ENCODE measurements at places on chromosomes 11 and 22. TPM values are rescaled to one million over a fixed set of nuclear protein-coding genes. Genes with fewer than 3 reads are reported as not detected.

Gene P2RY6
- total RNA-seq = under 0.01 TPM

Gene AQP11
- 4.7 TPM for total RNA-seq

Gene LRRC75B
- 8.1 TPM for total RNA-seq

Gene CLMP
- 65.9 TPM for total RNA-seq

Gene PICK1
- total RNA-seq = 21.6 TPM

Gene OR5P2
- not detected for total RNA-seq

Gene APOL6
- total RNA-seq = 0.74 TPM

Gene MN1
- total RNA-seq = 64.2 TPM

Gene PCNX3
- total RNA-seq = 10.1 TPM

Gene EMID1
- total RNA-seq = 37.9 TPM

Gene MS4A6E
- total RNA-seq = not detected

Gene NOX4
- 6.9 TPM for total RNA-seq

Gene GGTLC3
- total RNA-seq = not detected

Data from temporal lobe (tissue), 4 donors.